ENCODE measurements at places on chromosomes 2 and 18.

- no peak for DNase-seq
Observed at GRCh38 chr2:221096706-221097567, 475.2 kb downstream of the EPHA4 start.

GRCh38 chr2:192030289-192030688, 164.4 kb downstream of the TMEFF2 start:
- no peak for DNase-seq

DNA sequence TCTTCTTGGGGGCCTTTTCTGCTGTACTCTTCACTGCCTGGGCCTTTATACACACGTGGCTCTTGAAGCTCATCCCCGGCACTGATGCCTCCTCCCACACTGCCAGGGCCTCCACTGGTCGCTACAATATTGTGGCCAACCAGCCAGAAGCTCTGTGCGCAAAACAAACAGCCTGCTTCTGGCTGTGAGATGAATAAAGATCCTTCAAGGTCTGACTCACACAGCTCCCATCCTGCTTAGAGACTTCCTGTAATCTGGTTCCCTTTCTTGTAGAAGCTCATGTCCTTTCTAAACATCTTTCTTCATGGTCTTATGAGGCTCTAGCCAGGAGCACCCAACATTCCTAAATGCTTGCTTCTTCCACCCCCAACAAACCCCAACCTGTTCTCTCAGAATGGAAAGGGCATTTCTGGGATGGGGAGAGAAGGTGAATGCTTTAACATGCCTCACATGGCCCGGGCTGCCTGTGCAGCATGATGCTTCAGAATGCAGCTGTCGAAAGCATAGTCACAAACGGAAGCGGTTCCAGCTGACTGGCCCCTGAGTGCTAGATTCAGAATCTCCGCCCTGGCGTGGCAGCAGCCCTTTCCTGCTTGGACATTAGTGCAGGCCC, 24.6 kb downstream of the NRP2 start:
- peak; percentile 12 for DNase-seq

GRCh38 chr2:38578832-38579231, 23.9 kb downstream of the HNRNPLL start:
- DNase-seq, result no peak

DNA sequence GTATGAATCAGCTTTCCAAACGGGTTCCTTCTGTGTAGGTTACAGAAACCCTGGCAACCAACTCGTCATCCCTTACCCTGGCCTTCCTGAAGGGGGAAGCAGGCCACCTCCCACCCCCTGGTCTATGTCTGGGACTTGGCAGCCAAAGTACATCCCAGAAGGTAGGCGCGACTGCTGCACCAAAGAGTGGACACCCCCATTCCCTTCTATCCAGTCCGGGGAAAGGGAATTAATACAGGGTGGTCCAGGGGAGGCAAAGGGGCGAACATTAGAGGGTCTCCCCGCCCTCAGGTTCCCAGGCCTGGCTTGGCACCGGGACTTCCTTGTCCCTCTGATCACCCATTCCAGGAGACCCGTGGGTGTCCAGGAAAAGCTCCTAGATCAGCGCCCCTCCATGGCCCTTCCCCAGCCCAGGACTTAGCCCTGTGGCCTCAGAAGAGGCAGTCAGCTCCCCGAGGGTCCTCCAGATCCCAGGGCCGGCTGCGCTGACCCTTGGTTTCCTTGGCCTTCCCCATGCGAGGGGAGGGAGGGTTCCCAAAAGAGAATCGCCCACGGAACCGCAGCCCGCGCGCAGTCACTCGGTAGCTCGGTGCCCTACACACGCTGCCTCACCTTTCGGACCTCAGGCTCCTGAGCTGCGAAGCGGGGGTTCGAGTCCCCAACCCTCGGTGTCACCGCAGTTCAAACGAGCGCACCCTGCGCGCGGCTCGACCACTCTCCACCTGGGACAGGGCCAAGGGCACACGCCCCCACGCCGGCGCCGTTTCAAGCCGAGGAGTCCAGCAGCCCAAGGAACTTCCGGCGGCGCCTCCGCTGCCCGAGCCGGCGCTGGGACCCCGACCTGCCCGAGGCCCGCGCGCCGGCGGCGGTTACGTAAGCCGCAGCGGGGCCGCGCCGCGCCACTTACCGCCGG, at the start of gene PER2:
TSS of gene PER2 (minus strand) at position 874 of the 913 bp plus-strand sequence. CDS start 10,674 bp downstream, outside the sequence.
- DNase-seq, result peak; percentile 11

- no peak for DNase-seq
Observed at GRCh38 chr2:238505892-238506280, 79.2 kb downstream of the ASB1 start.

DNA sequence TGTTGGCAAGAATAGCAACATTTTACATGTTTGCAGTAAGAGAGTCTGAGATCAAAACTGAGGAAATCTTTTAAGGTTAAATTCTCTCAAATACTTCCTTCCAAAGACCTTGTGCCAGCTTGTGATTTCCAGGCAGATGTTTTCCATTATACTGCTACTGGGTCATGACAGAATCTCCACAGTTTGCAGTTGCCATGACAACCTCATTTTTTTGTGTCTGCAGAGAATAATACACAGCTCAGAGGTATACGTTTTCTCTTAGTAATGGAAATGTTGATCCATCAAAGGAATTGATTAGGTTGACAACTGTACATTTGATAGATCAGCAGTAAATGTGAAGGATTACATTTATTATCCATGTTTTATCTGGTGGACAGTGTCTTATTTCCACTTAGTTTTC, 29.1 kb upstream of the CSRNP3 start:
- no peak for DNase-seq

DNA sequence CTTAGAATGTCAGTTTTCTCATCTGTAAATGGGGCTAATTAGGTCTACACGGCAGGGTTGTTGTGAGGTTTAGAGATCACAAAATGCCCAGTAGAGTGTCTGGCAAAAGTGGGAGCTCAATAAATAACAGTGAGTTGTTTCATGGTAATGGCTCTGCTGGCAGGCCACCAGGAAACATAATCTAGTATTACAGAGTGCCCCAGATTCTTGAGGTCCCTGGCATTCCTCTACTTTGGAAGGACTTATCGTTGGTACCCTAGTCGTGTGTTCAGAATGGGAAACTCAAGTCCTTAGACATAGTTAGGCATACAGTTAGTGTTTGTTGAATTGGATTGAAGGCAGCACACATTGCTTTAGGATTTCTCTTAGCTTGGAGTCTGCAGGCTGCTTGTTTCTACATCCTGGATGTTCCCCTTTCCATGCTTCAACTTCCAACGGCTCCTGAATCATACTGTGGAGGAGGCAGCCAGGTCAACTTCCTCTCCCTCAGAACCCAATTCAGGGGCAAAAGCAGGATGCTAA, 161.5 kb upstream of the FOSL2 start:
- DNase-seq, result no peak

- DNase-seq, result peak; percentile 25
Observed at GRCh38 chr18:70491734-70492348, 203.0 kb downstream of the SOCS6 start.

DNA sequence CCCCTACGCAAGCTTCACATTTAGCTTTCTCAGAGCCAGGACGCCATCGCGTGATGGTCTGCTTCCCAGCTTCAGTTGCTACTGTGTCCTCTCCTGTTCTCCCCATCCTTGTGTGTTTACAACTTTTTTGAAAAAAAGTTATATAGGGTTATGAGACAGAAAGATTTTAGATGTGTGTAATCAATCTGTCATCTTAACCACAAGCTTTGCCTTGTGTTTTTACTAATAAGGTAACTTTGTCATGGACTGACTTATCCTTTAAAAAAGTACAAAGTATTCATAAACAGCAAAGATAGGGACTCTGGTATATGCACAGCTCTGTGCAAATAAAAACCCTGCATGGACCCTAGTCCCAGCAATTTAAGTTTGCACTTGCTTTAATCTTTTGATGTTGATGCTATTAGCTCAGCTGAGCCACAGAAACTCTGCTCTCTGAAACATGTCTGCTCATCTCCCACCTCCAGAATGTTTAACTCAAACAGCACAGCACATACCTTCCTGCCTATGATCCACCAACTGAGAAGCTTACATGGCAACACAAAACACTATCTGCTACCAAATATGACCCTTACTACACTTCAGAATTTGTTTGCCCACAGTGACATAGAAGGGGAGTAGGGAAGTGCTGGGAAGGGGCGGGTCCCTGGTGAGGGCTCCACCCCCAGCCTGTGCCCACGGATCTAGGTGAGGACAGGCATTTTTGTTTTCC, 42.7 kb downstream of the SAP130 start:
- no peak for DNase-seq

GRCh38 chr2:85804583-85804982, 50.8 kb downstream of the ATOH8 start:
- DNase-seq, result no peak

- DNase-seq, result no peak
Observed at GRCh38 chr2:70986499-70987189, 8.0 kb downstream of the TEX261 start.

GRCh38 chr18:76801567-76802505, 20.5 kb upstream of the ZNF236 start:
- no peak for DNase-seq

GRCh38 chr2:146077156-146077555, 1557.2 kb upstream of the ZEB2 start:
- no peak for DNase-seq

DNA sequence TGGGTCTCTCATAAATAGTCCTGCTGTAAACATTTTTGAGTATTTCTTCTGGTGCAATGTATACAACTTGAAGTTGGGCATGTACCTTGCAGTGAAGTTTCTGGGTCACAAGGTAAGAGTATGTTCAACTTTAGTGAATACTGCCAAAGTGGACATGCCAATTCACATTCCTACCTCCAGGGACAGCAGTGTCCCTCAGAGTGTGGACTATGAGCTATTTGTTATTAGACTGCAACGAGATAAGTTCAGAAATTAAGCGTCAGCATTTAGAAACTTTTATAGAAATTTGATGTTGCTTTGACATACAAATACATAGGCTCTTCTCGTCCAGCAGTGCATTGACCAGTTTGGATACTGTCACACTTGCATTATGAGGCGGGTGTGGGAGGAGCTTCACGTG, 7.2 kb upstream of the ACKR3 start:
- no peak for DNase-seq

DNA sequence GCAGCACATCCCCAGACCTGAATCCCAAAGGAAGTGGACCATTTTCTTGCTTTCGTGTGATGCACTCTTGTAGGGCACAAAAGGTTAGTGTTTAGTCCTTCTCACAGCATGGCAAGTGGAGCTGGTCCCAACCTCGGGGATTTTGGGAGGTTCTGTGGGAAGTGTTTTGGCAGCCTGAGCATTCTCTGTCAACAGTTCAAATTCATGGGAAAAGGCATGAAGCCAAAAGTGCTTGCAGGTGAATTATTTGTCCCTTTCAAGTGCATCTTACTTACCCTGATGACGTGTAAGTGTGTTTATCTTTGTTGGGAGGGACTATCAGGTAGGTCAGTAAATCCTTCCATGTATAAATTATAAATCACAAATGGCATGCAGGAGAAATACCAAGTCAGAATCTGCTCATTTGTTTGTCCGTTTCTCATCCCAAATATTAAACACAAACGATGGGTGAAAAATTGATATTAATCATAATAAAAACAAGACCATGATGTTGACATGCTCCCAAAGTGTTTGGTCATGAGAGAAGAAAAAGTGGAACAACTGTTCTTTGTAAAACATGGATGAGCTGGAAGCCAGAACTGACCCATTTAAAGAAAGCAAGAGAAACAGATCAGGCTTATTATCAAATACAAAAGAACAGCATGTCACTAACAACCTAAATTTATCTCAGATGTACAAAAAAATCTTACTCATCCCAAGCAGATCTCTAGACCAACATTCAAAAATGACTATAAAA, 57.6 kb downstream of the EPHA4 start:
- no peak for DNase-seq

GRCh38 chr2:212032032-212032431, 506.6 kb downstream of the ERBB4 start:
- DNase-seq, result no peak

DNA sequence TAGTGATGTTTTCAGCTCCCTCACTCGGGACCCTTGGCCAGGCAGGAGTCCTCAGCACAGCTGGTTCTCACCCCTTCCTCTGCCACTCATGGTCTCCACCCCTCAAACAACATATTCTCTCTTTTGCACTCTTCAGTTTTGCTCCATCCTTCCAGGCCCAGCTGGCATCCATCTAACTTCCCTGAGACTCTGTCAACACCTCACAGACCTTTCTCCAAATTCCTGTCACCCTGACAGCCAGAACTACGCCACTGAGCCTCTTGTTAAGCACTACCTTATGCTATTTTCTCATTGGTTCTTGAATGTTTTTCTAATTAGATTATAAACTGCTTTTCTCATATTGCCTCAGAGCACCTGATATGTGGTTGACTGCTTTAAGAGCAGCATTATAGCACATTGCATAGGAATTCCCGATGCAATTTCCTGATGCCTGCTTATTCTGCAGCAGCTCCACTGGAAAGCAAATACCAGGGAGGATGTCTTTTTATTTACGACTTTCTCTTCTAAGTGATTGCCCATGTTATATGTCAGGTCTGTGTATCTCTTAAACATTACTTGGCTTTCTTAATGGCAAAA, 12.4 kb upstream of the INO80C start:
- DNase-seq, result no peak

DNA sequence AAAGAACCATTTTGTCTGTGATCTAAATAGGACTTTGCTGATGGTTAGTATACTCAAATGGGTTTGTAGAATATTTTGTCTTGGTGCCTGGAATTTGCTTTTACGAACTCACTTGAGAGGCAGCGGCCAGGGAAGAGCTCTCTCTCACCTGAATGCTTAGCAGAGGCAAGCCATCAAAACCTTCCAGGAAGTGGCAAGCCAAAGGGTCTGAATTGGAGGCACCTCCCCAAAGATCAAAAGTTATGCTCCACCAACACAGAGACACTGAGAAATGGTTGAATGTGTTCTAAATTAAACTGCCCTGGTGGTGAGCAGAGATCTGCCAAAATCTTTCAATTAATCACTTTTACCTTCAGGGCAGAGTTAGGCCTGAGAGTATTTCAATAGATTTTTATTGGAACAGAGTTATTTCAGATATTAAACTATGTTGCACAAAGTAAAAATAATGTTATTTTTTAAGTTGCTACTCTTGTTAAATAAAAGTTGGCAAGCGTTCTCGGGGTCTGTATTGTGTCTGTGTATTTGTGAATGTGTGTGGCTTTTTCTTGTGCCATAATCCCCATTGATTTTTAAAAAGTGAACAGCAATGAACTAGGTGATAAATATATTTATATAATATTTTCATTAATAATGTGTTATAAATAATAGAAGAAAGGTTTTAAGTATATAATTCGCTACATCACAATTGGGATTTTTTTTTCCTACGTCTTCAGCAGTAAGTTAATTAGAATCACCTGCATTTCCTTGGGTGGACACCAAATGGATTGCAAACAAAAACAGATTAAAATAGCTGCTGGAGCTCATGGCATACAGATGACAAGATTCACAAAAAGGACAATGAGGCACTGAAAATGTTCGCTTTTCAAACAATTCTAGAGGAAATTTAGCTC, 416.1 kb downstream of the ARHGAP15 start:
- DNase-seq, result no peak

- DNase-seq, result peak; percentile 23
Observed at GRCh38 chr2:237556773-237557632, 9.4 kb upstream of the PRLH start.

DNA sequence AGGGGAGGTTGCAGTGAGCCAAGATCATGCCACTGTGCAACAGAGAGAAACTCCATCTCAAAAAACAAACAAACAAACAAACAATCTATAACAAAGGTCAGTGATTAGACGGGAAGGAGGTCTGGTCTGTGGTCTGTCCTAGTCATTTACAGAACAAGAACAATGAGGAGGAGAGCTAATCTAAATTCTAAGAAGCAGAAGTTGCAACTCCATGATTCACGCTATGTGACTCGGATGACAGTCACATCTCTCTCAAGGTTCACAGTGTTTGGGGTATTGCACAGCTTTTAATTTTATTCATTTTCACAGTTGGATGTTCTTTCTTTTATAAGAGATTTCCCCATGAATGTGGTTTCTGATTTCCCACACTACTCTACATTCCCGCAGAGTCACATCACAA, 218.7 kb upstream of the PIEZO2 start:
- DNase-seq, result no peak
